ENCODE measurements at places on chromosomes 16 and 17.

- DNase-seq = no peak
Observed at GRCh38 chr17:78337244-78338109, 22.4 kb downstream of the SOCS3 start.

DNA sequence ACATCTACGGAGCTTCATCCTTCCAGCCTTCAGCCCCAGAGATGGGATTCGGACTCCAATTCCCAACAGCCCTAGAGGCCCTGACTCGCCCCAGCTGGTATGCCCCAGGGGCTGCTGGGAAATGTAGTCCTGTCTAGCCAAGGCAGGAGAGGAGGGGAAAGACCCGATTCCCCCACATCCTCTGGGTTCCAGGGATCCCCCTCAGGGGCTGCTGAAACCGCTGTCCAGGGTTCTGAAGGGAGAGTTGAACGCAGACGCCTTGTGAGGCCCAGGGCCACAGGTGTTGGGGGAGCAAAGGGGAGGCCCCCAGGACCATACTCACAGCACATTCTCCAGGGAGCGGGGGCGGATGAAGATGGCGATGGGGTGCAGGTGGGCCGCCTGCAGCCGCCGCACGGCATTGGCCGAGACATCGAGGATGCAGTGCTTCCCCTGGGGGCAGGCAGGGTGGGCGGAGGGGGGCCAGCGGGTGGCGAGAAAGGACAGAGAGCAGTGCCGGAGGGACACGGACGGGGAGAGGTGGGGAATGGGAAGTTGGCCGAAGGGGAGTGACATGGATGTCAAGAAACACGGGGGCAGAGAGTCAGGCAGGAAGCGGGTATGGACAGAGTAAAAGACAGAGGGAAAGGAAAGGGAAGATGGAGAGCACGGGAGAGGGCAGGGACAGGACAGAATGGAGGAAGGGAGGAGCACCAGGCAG, 12.6 kb upstream of the ASGR1 start:
- DNase-seq = no peak

DNA sequence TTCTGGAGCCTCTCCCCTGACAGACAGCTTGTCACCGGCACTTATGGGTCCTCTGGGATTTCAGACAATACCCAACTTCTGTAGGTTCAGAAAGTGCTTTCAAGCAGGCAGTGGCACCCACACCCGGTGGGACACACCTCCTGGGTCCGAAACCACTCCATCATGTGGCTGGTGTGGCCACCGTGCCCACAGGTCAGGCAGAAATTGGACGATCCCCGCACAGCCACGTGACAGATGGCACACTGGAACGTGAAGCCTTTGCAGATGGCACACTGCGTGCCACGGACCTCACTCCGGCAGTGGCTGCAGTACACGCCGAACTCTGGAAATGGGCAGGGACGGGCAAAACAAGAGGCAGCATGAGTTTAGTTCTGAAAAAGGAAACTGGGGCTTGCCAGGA, 99.5 kb upstream of the FA2H start:
- DNase-seq = no peak

- DNase-seq = no peak
Observed at GRCh38 chr16:29831490-29831889, 11.2 kb downstream of the MVP start.

GRCh38 chr17:51430591-51430990, 170.2 kb downstream of the UTP18 start:
- no peak for DNase-seq

- DNase-seq = no peak
Observed at GRCh38 chr16:55482056-55482455, 3.1 kb downstream of the MMP2 start.

GRCh38 chr16:49399594-49400364, 26.2 kb downstream of the C16orf78 start:
- no peak for DNase-seq

DNA sequence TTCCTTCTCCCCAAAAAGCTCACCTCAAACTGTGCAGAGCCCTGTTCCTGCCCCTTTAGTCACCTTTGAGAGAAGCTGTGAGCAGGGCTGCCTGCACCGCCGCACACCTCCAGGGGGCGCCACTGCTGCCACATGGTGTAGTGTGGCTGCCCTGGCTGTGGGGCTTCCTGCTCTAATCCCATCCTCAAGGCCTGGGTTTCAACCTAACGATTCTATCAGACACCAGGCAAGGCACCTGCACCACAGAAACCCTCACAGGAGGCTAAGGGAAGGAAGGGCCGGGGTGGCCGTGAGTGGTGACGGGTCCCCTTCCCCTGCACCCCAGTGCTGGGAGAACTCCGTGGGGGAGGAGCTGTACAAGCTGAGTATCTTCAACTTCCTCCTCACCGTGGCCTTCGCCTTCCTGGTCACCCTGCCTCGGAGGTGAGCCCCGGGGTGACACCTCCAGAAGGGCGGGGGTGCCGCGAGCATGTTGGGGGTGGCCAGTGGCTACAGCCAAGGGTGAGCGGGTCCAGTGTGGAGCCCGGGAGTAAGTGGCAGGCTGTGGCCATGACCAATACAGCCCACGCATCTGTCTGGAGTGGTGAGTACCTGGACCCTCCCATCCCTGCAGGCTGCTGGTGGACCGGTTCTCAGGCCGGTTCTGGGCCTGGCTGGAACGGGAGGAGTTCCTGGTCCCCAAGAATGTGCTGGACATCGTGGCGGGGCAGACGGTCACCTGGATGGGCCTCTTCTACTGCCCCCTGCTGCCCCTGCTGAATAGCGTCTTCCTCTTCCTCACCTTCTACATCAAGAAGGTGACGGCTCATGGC, 7.0 kb downstream of the TMC8 start:
- DNase-seq = no peak

DNA sequence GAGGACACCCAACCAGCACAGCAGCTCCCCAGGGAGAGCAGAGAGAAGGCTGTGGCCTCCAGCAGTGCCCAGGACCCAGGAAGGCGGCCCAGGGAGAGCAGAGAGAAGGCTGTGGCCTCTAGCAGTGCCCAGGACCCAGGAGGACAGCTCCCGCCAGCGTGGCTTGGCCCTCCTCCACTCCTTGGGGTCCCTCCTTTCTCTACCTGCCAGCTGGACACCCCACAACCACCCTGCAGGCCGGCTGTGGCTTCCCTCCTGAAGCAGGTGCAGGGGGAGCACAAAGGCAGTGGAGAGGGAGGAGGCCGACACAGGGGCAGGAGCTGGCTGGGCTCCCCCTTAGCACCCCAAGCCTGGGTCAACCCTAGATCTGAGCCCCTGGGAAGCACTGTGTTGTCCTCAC, 54.1 kb upstream of the FASN start:
- no peak for DNase-seq

DNA sequence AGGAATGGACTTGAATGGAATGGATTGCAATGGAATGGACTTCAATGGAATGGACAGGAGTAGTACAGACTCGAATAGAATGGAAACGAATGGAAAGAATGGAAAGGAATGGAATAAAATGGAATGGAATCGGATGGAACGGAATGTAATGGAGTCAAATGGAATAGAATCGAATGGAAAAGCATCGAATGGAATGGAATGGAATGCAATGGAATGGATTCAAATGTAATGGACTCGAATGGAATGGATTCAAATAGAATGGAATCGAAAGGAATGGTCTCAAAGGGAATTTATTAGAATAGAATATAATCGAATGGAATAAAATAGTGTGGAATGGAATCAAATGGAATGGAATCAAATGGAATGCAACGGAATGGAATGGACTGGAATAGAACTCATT, 484.9 kb upstream of the WSB1 start:
- no peak for DNase-seq

DNA sequence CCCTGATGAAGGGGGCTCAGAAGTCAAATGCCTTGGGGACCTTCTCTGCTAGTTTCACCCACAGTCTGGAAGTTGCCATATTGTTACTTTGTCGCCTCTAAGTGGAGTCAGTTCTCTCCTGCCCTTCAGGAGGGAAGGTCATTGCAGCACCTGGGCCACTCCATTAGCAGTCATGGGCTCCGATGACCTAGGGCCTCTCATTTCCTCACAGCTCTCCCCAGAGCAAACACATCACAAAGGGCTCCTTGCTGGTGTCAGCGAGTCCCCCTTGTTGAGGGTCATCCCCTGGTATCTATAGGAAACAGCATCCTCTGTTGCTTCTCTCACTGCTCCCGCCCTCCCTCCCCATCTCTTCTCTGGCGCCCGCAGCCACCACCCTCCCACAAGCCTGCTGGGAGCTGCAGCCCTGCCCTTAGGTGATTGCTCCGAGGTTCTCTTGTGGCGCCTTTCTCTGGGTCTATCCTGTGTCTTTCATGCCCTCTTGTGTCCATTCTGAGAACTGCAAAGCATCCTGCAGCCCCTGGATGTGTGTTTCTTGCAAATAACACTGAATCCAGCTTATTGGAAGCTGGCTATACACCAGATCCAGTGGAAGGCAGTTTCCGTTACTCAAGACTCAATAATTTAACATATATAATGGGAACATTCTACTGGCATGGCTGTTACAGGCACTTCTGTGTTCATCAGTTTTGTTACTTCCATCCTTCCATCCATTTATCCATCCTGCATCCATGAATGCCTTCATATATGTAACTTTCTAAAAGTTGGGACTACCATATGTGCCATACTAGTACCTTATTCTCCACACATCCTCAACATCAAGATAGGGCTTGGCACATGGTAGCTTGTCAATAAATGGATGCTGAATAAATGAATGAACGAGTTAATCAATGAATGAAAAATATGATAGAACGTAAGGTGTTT, 21.2 kb downstream of the PDILT start:
- DNase-seq = peak; percentile 53

GRCh38 chr16:56769677-56770076, 39.7 kb downstream of the NUP93 start:
- DNase-seq = no peak

- no peak for DNase-seq
Observed at GRCh38 chr16:56763291-56763916, 33.5 kb downstream of the NUP93 start.

DNA sequence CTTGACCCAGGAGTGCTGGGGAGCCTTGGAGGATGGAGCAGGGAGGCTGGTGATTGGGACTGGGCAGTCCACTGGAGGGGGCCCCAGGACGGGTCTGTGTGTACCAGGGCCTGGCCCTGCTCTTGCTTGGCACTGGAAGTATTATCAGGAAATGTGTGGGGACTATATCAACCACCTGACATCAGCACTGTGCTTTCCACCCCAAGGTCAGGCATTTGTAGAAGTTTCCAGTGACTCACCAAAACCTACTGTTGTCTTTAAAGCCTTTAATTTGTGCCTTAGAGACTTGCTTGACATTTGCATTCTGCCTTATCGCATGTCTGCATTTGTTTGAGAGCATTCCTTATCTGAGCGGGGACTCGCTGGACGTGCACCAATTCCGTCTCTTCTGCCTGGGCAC, 323.1 kb downstream of the FOXL1 start:
- DNase-seq = peak; percentile 83

GRCh38 chr17:42097691-42098631, at the start of gene ZNF385C:
TSS of gene ZNF385C (minus strand) at chr17:42098473. CDS start at chr17:42063056, 35,417 bp downstream.
- DNase-seq = no peak

DNA sequence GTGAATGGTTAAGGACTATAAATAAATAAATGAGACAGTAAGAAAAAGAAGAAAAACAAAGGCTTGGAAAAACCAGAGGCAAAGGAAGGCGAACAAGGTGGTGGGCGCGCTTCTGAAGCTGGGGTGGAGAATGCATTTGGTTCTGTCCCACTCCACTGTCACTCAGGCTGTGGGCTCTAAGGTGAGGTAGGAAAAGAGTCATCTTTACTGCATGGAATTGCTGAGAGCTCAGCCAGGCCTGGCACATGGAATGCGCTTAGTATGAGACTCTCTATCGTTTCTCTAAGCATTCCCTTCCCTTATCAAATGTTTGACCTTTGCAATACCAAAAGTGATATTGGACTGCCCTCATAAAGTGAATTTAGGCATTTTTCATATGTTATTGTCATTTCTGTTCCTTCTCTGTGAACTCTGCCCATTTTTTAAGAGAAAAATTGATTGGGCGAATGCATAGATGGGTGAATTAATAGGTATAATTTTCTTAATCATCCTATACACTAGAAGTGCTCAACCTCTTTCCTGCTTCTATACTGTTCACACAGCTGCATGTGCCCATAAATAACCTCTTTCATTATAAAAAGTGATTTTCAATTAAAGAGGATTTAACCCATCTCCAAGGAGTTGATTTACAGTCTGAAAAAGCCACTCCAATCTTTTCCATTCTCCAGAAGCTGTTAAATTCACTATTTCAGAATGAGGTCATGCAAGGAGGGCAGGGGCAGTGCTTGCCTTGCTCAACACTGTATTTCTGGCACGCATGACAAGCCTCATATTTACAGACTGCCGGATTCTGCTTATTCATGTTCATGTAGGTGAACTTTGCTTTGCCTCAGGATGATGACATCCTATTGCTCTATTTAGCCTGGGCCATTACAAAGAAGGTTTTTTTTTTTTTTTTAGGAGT, 87.7 kb downstream of the MYH10 start:
- peak; percentile 69 for DNase-seq

DNA sequence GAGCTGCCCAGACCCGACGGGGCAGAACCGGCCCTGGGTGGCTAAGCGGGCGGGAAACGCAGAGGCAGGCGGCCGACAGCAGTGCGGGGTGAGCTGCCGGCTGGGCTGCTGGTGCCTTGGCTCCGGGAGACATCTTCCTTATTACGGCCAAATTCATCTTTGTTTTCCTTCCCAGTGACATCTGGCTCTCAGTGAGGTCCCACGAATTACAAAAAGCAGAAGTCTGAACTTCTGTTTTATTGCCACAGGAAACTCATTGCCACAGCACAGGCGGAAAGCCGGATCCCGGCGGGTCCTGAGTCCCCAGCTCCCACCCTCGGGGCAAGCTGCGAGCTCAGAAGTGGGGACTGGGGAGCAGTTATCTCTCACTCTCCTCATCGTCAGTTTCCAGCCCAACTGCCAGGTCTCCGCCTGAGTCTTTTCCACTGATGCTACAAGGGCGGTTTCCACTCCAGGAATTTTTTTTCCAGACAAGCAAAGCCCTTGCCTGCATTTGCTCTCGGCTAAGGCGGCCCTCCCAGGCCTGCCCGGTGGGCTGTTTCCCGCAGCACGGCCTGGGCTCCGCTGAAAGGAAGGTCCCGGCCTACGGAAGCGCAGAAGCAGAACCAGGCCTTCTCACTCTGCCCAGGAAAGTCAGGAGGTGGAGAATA, 40.3 kb downstream of the CBFA2T3 start:
- DNase-seq = no peak

- peak; percentile 90 for DNase-seq
Observed at GRCh38 chr17:42409523-42410318, 13.3 kb downstream of the CAVIN1 start.

- no peak for DNase-seq
Observed at GRCh38 chr16:52671590-52671989, 124.6 kb upstream of the TOX3 start.

DNA sequence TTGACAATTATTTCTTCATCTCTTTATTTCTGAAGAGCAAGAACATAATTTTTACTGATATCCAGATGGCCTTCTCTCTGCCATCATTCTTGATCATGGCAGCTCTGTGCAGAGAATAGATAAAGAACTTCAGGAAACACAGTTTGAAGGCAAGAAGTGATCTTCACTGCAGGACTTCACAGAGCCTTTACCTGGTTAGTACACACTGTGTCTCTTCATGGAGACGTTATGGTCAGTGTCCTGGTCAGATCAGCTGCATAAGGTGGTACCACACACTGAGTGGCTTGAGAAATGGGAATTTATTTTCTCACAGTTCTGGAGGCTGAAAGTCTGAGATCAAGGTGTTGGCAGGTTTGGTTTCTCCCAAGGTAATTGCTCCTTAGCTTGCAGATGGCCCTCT, 129.5 kb downstream of the UTP18 start:
- no peak for DNase-seq
